Stimulated activated CD4-positive, alpha-beta T cell treated with anti-CD3 and anti-CD28 coated beads, Interleukin-1b, Interleukin-23, amount 100 ng/mL, for 4 hours (primary cell): ENCODE measurements at places on chromosomes 1 and 21.
A peak's percentile ranks its signal among the peaks of the same experiment; 100 is the strongest.

DNA sequence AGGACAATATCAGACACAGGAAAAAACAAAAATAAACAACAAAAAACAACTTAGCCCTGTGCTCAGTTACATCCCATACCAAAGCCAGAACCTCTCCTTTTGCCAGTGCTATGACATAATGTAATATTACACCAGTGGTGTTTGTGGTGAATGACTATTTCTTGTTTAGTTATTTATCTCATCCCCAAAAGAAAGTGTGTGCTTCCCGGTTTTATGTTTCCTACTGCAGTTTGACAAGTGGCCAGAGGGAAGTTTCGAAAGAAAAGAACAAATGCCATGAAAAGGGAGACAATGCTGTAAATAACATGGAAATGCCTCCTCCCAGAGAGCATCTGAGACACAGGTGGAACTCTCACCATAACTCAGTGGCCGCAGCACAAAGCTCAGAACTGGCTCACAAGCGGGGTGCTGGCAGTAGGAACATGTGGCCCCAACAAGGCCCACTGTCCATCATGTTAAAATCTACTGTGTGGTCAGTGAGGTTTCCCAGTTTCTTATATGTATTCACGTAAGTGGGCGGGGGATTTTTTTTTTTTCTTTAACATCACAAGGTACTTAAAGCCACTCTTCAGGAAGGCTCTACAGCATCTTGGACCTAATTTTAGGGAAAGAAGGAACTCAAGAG, 158.2 kb downstream of the BARHL2 start:
- no peak for DNase-seq

GRCh38 chr21:34517491-34518245, 5.7 kb upstream of the KCNE1 start:
- no peak for DNase-seq

GRCh38 chr1:70542856-70543255, 131.8 kb downstream of the CTH start:
- DNase-seq = no peak

- DNase-seq = no peak
Observed at GRCh38 chr1:4674676-4675075, 20.3 kb downstream of the AJAP1 start.

GRCh38 chr1:171663036-171663853, 10.8 kb upstream of the MYOC start:
- DNase-seq = no peak

- DNase-seq = peak; percentile 20
Observed at GRCh38 chr1:54356680-54357147, 49.5 kb downstream of the SSBP3 start.
